ENCODE measurements at places on chromosomes 7 and 10. TPM values are rescaled to one million over a fixed set of nuclear protein-coding genes. Genes with fewer than 3 reads are reported as not detected.

LRIT1 gene
- total RNA-seq, result not detected

PTER gene
- 15.4 TPM for total RNA-seq

TRIM50 gene
- total RNA-seq, result not detected

SYT15 gene
- total RNA-seq, result 1.2 TPM

DPCD gene
- 2.0 TPM for total RNA-seq

OR2A1 gene
- not detected for total RNA-seq

ACADSB gene
- total RNA-seq, result 19.2 TPM

PTN gene
- not detected for total RNA-seq

CC2D2B gene
- total RNA-seq, result 0.64 TPM

CDHR3 gene
- 3.6 TPM for total RNA-seq

DKK1 gene
- total RNA-seq, result not detected

LSM5 gene
- total RNA-seq, result 72.1 TPM
